Naive thymus-derived CD4-positive, alpha-beta T cell (primary cell): ENCODE measurements at places on chromosomes 2 and 18. TPM values are rescaled to one million over a fixed set of nuclear protein-coding genes. Genes with fewer than 3 reads are reported as not detected.

DNA sequence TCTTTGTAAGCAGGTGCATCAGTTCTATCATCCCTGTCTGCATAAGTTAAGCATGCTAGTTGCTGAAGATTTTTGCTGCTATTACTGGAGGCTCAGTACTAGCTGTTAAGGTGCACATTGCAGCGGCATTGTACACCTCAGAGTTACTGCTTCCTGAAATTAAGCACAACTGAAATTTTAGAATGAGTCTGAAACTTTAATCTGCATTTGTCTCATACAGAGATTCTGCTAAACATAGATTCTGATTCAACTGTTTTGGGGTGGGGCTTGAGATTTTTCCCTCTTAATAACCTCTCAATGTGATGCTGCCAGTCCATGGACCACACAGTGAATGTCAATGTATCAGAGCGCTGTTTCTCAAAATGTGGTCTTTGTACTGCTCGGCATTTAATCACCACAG, 585.7 kb upstream of the GCFC2 start:
- no peak for DNase-seq

DNA sequence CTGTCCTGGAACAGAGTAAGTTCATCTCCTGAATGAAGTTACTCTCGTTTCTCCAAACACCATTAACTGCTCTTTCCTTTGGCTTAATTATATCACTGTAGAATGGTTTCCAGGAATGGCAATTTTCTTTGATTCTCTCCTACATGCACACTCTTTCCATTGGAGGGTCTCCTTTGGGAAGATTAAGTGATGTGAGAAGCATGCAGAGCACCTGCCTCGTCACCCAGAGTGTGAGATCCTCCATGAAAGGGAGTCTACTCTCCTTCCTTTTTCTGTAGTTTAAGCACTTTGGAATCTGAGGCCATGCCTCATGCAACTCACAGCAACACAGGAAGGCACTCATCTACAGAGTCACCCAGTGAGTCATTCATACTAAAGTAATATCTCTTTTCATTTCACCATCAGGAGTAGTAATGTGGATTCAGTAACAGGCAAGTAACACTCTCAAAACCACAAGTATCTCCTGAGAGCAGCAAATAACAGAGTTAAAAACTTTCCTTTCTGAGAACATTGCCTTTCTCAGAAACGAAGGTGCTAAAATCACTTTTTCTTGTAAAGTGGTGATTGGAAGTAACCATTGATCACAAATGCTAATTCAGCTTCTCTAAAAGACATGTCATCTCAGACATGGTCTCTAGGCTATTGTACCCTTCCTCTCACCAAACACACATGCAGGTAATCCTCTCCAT, 52.8 kb upstream of the IL1RL1 start:
- no peak for DNase-seq

- no peak for DNase-seq
These were observed 18.3 kb downstream of the GYPC start for GRCh38 chr2:126674075-126674744.

DNA sequence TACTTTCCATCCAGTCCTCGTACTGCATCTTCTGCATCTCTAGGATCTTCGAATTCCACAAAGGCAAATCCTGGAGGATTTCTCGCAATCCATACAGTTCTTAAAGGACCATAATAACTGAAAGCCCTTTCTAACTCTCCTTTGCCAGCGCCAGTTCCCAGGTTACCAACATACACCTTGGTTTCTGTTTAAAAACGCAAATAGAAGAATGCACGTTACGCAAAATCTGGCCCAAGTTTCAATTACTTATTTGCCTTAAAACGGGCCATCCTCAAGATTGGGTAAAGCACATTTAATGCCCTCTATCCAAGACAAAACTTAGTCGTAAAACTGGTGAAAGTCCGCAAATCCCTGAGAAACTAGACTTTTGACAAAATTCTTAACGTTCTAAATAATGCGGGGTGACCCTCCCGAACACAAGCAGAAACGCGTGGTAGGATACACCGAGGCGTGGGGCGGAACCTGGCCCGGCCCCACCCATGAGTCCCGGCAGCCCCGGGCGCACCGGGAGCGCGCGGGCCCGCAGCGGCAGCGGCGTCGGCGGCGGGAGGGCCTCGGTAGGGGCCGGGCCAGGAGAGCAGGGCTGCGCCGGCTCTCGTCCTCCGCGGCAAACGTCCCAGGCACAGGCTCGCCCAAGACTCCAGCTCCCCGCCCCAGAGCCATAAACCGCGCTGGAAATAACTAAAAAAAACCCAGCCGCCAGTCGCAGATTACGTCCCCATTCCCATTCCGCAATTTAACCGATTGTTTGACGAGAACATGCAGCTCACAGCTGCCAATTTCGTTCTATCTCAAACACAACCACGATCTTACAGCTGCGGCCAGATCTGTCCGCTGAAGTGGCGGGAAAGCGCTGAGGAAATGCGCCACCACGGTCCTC, 910 bp downstream of the SRSF7 start:
- no peak for DNase-seq

TEKT4 gene
- total RNA-seq, result not detected
